ENCODE measurements at places on chromosomes 13 and 19.

DNA sequence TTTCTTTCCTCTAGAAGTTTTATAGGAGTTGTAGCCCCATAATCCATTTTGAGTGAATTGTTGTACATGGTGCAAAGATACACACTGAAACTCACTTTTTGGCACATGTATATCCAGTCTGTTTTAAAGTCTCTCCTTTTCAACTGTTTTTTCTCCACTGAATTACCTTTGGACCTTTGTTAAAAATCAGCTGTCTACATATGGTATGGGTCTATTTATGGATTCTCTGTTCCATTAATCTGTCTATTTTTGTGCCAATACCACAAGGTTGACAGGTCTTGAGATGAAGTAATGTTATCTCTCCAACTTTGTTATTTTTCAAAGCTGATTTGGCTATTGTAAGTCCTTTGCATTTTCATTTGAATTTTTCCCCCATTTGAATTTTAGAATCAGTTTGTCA is 4.7 kb downstream of the HNRNPA1L2 start:
- no peak for DNase-seq

- DNase-seq, result no peak
These were observed 3.0 kb downstream of the ABCA7 start for GRCh38 chr19:1042689-1043511.

DNA sequence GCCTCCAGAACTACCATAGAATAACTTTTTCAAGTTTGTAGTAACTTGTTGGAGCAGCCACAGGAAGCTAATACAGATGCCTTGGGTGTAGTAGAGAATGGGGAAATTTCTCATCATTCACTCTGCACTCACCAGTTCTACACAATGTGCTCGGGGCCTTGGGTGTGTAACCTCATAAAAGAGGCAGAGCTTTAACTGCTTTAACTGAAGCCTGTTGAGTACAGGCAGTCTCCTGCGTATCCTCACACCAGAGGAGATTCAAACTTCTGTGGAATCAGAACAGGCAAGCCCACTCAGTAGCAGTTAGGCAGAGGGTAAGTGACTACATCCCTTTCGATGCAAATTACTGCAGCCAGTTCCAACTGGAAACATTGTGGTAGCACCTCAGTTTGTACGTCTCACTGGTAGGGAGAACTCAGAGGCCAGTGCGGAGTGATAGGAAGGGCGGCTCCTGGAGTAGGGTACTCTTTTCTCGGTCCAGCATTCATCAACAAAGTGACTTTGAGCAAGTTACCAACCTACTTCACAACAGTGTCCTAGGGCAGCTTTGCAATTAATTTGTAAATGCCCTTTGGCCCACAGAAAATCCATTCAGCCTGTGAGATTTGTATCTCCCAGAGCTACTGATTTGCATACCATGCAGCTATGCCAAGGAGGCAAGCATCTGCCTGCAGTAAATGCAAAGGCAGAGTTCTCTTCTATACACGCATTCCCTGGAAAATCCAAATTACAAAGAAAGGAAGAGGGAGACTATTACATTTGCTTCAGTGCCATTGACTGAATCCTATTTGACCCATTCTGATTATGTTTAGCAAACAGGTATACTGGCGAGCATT is 904.3 kb downstream of the DIAPH3 start:
- no peak for DNase-seq

DNA sequence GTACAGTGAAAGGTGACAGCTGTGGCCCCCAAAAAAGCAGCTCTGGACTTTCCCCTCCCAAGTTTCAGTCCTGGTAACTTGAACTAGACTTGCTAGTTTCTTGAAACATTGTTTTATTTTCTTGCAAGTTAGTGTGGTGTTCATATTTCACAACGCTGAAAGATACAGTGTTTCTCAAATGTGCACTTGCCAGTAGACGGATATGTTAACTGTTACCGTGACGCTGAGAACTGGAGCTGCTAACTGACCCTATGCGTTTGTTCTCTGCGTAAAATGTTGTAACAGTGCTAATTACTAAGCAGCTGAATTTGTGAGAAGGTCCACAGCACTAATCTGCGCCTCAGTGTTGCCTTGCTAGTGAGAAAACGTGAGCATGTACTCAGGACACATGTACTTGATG is 79.6 kb downstream of the GGACT start:
- DNase-seq, result no peak

- no peak for DNase-seq
These were observed 70.6 kb upstream of the C13orf46 start for GRCh38 chr13:114044486-114044885.

DNA sequence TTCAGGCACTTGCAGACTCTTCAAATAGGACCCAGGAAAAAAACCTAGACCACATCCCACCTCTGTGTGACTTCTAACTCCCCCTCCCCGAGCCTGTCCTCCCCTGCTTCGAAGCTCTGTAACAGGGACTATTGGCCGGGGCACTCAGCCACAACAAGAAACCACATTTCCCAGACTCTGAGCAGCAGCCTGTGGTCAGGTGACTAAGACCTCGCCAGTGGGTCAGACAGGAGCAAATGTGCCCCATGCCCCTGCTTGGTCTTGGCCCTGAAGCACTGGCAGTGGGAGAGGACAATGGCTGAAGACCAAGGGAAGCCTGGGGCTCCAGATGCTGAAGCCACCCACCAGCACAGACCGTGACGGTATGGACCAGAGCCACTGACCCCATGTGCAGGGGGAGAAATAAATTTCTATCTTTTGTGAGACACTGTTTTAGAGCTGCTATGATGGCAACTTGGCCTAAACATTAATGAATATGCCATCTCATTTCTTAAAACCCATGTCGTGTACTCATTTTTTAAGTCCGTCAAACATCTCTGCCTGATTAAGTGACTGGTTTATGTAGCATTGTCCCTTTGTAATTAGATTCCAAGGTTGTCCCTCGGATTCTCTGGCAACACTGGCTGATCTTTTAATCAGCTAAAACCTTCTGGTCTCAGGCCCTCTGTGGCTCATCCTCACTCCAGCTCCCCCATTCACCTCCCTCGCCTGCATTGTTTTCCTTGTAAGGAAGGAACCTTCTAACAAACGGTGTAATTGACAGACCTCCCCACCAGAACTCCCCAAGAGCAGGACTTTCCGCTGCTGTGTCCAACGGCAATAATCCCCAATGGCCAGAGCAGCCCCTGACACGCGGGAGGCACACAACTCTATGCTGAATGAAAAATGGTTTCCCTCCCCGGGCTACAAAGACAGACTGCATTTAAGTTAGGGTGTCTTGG is 98.4 kb downstream of the STK24 start:
- no peak for DNase-seq

- no peak for DNase-seq
These were observed 1623.0 kb downstream of the SLITRK1 start for GRCh38 chr13:82259284-82259683.

DNA sequence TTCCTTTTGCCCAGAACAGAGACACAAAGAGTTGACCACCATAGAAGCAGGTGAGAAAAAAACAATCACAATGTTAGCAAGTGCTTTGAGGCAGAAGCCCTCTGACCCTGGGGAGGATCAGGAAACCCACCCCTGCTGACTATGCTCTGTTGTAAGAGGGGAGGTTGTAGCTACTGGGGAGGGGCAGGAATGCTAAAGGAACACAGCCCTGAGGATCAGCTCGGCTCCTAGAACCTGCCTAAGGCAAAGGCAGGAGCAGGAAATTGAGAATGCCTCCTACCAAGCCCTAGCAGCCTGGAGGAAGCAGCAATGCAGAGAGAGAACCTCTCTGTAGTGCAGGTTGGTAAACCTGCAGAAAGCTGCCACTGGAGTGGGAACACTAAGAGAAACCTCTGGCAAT is 624.0 kb upstream of the KLF12 start:
- DNase-seq, result no peak

DNA sequence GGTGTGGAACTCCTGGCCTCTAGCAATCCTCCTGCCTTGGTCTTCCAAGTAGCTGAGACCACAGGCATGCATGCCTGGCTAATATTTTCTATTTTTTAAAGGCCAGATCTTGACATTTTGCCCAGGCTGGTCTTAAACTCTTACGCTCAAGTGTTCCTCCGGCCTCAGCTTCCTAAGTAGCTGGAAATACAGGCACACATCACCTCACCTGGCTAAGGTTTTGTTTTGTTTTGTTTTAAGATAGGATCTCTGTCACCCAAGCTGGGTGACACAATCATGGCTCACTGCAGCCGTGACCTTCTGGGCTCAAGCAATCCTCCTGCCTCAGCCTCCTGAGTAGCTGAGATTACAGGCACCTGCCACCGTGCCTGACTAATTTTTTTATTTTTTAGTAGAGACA is 5.5 kb upstream of the RLN3 start:
- no peak for DNase-seq

GRCh38 chr13:27860743-27861142 is 59.1 kb upstream of the PDX1 start:
- DNase-seq, result no peak
